ENCODE measurements at places on chromosomes 1 and 21.
A peak's percentile ranks its signal among the peaks of the same experiment; 100 is the strongest.

DNA sequence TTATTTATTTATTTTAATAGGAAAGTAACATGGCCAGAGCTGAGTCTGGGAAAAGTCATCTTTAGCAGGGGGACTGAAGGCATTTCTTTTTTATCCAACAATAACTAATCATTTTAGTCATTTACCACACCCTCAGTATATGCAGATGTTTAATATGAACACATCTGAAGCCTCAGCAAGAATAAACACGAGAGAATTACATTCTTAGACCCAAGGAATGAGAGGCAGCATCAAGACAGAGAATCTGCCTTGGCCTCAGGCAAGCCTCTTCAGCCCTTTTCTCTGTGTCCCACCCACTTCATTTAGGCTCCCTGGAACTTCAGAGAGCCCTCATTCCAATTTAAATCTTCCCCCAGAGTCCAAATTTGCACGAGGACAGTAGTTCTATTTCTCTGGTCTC is 17.0 kb upstream of the IGSF3 start:
- DNase-seq: no peak

DNA sequence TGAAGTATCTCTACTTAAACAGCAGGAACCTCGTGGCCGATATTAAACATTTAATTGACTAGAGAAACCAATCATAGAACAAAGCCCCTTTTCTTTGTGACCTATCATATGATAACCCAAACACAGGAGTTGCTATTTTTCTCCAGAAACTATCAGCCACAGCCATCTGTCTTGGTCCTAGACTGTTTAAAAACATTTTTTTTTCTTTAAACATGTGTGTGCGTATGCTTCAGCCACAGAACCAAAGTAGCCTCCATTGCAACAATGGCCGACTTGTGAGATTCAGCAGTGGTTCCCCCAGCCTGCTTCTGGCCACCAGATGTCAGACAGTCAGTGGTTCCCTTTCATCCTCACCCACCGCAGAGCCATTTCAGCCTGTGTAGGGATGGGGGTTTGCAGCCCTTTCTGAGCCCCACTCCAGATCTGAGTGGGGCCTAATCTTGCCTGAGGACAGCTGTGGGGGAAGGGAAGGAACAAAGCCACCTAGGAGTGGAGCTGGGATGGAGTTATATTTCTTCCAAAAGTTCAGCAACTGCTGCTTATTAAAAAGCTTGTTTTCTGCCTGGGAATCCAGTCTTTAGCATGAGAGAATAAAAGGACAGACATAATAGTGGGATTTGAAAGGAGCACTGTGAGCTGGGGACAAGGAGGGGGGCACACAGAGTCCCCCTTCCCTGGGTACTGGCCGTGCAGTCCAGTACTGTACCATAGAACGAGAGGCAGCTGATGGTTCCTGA is 11.7 kb upstream of the IGSF3 start:
- no peak for DNase-seq

- no peak for DNase-seq
These were observed 71.4 kb upstream of the FAM20B start for GRCh38 chr1:178954325-178954690.

GRCh38 chr1:24898152-24898908 is 31.7 kb downstream of the RUNX3 start:
- DNase-seq: peak; percentile 28

DNA sequence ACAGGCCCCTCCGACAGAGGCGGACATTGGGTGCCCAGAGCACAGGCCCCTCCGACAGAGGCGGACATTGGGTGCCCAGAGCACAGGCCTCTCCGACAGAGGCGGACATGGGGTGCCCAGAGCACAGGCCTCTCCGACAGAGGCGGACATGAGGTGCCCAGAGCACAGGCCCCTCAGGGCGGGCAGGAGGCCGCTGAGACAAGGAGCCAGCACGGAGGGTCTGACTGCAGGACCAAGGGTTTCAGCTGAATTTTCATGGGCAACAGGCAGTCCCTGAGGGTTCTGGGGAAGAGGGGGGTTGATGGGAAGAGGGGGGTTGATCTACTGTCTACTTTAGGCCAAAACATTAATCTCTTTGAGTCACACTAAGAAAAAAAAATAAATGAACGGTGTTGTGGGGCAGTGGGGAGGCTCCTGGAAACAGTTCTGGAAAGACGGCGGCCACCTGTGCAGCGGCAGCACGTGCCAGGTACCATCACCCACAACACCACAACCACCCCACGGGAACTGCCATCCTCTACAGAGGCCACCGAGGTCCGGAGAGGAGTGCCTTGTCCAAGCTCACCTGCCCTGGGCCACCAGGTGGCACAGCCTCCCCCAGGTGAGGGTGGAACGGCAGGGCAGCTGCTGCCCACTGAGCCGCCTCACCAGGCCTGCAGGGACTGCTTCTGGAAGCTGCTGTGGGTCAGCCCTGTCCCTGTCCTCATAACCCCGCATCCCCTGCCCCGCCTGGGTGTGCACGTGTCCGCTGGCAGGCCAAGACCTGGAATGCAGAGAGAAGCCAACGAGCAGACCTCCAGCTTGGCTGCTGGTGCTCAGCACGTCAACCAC is 20.5 kb downstream of the PRDM15 start:
- DNase-seq: no peak
